ENCODE measurements at places on chromosomes 11 and 22. TPM values are rescaled to one million over a fixed set of nuclear protein-coding genes. Genes with fewer than 3 reads are reported as not detected.

ADAMTS15 gene
- total RNA-seq: 13.8 TPM

GRCh38 chr11:85582111-85582510 lies 45.0 kb downstream of the DLG2 start:
- no peak for DNase-seq
- no peak overlapping the region for H3K27ac ChIP-seq
- no peaks in the 10 kb centered on the region for H3K36me3 ChIP-seq
- no peaks in the 10 kb centered on the region for H3K27me3 ChIP-seq
- H3K4me3 ChIP-seq: no peak overlapping the region

DNA sequence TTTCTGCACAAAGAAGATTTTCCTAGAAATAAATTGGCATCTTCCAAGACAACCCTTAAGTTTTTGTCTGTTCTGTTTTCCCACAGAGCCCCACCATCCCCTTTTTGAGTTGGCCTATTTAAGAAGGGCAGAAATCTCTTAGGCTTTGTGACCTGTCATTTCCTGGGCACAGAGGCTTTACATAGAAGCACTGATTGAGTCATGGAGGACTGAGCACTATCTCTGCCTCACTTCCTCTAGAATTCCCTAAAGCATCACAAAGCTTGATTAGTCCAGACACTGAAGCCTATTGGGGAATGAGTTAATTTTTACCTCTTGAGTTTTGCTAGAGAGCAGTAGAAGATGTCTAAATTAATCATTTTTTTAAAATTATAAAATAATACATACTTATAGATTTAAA lies 25.4 kb downstream of the TRIM44 start:
- no peak overlapping the region for H3K4me3 ChIP-seq
- no peaks in the 10 kb centered on the region for H3K27me3 ChIP-seq
- H3K36me3 ChIP-seq: peaks cover 5% of the 10 kb centered on the region
- H3K4me1 ChIP-seq: peaks cover 6% of the 10 kb centered on the region

DNA sequence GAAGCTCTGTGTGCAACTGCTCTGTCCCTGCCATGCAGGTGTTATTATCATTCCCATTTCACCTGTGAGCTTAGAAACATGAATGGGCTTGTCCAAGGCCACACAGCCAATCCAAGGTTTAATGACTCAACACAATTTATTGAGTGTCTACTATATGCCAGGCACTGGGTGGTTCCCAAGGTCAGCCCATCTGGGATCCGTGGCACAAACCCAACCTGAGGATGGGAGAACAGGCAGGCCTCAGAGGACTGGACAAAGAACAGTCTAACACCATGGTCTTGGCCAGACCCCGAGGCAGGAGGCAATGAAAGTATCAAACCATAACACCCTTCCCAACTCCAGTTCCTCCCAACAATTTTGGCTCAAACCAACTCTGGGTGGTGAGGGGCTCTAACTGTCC lies 15.7 kb downstream of the SPATA19 start:
- no peaks in the 10 kb centered on the region for H3K36me3 ChIP-seq
- no peak overlapping the region for H3K27ac ChIP-seq
- no peaks in the 10 kb centered on the region for H3K4me1 ChIP-seq
- H3K27me3 ChIP-seq: no peaks in the 10 kb centered on the region
- H3K4me3 ChIP-seq: no peak overlapping the region
- no peak for DNase-seq

- H3K36me3 ChIP-seq: no peaks in the 10 kb centered on the region
- H3K4me1 ChIP-seq: peaks cover 11% of the 10 kb centered on the region
- peak overlapping the region; percentile 90 for H3K4me3 ChIP-seq
- H3K27ac ChIP-seq: peak overlapping the region; percentile 24
These were observed 744 bp upstream of the MCM5 start for GRCh38 chr22:35399114-35399677.

GRCh38 chr22:50236731-50237409 lies 8.0 kb downstream of the TUBGCP6 start:
- H3K27ac ChIP-seq: no peak overlapping the region
- no peak overlapping the region for H3K4me3 ChIP-seq
- H3K27me3 ChIP-seq: no peaks in the 10 kb centered on the region
- no peaks in the 10 kb centered on the region for H3K36me3 ChIP-seq
- H3K4me1 ChIP-seq: no peaks in the 10 kb centered on the region

OR52H1 gene
- total RNA-seq: not detected

RNH1 gene
- total RNA-seq: 117 TPM

FXYD2 gene
- total RNA-seq: not detected

DNA sequence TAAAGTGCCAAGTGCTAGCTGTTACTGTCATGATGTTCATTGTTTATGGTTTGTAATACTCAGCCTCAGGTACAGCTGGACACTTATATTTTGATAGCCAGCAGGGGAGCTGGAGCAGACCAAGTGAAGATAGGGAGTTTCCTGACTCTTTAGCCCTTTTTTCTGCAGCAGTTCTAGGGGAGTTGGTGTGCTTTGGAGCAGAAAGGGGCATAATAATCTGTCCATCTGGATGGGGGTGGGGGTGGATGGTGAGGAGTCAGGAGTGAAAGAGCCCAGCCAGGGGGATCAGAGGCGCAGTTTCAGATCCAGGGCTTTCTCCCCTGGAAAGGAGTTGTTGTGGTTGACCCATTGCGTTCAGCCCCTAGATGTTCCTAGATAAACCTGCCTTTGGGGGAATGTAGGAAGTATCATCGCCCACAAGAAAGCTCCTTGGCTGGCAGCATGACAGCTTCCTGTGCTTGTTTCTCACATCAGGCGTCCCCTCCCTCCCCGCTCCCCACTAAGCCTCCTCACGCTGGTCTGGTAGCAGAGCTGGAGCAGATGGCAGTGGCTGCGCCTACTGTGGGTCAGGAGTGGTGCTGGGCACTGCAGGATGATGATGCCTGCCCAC lies 41.9 kb downstream of the MED15 start:
- H3K27me3 ChIP-seq: no peaks in the 10 kb centered on the region
- peak; percentile 49 for DNase-seq
- H3K36me3 ChIP-seq: peaks cover 19% of the 10 kb centered on the region
- H3K4me1 ChIP-seq: peaks cover 53% of the 10 kb centered on the region

DNA sequence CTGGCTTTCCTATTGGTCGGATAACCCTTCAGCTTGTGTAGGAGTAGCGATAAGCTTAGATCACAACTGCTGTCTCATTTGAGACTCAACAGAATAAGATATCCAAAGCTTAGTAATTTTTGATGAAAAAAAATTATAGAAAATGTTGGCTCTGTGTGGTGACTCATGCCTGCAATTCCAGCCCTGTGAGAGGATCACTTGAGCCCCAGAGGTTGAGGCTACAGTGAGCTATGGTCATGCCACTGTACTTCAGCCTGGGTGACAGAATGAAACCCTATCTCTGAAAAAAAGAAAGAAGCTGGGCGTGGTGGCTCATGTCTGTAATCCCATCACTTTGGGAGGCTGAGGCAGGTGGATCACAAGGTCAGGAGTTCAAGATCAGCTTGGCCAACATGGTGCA lies 55.6 kb upstream of the RRM1 start:
- H3K4me1 ChIP-seq: no peaks in the 10 kb centered on the region
- no peaks in the 10 kb centered on the region for H3K36me3 ChIP-seq
- no peak overlapping the region for H3K4me3 ChIP-seq
- no peaks in the 10 kb centered on the region for H3K27me3 ChIP-seq
- H3K27ac ChIP-seq: no peak overlapping the region

- H3K4me3 ChIP-seq: no peak overlapping the region
- H3K27ac ChIP-seq: peak overlapping the region; percentile 99
- H3K27me3 ChIP-seq: no peaks in the 10 kb centered on the region
- DNase-seq: no peak
- H3K36me3 ChIP-seq: peaks cover 56% of the 10 kb centered on the region
These were observed 55.0 kb downstream of the MICAL2 start for GRCh38 chr11:12165237-12165875.

DNA sequence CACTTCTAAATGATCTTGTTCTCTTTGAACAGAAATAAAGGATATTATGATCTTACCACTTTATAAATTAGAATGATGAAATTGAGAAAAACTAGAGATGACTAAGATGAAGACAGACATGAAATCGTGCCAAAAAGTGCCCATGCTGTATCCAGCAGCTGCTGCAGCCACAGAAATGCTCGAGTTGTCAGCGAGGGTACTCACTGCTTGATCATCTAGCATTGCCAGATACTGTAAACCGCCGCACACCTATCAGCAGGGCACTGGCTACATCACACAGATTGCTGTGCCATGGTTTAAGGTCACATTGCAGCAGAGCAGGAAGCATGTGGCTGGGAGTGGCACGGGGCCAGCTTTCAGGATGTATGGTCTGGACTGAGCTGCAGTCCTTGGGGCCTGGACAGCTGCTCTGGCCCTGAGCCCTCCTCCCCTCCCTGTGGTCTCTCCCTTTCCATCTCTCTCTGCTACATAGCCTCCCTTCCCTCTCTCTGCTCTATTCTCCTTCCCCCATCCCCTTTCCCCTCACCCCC lies 51.0 kb upstream of the SEPTIN5 start:
- peak; percentile 83 for DNase-seq
- H3K27me3 ChIP-seq: no peaks in the 10 kb centered on the region
- peaks cover 42% of the 10 kb centered on the region for H3K4me1 ChIP-seq

DNA sequence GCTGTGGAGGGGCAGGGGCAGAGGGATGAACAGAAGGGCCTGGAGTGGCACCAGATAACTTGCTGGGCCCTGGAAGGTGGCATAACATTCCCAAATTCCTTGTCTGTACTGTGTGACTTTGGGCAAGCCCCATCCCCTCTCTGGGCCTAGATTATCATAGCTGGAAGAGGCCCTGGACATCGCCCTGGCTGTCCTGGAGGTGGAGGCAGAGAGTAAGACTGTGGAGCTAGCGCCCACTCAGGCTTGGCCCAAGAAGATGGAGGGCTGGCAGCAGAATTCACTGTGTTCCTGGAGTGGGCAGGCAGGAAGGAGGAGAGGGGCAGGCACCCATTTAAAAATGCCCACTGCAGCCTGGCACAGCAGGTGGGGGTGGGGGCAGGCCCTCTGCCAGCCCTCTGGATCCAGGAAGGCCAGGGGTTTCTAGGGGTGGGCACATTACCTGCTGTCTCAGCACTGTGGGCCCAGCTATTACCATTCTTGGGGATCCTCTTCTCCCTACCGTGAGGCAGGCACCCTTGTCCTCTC lies 22.6 kb downstream of the ARHGEF17 start:
- H3K27me3 ChIP-seq: no peaks in the 10 kb centered on the region
- peaks cover 73% of the 10 kb centered on the region for H3K4me1 ChIP-seq
- H3K36me3 ChIP-seq: no peaks in the 10 kb centered on the region
- H3K4me3 ChIP-seq: no peak overlapping the region
- peak overlapping the region; percentile 37 for H3K27ac ChIP-seq

SYCE3 gene
- not detected for total RNA-seq

VSTM5 gene
- 0.45 TPM for total RNA-seq

RIBC2 gene
- not detected for total RNA-seq

DNA sequence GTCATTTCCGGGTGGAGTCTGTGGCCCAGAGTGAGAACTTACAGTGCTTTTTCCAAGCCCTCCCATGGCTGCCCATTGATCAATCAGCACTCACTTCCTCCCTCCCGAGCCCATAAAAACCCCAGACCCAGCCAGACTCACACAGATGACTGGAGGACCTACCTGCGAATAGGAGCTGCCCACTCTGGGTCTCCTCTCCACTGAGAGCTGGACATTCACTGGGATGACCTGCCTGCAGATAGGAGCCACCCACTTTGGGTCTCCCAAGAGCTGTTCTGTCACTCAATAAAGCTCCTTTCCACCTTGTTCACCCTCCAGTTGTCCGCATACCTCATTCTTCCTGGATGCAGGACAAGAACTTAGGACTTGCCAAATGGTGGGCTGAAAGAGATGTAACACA lies 56.0 kb upstream of the B3GNT6 start:
- no peak overlapping the region for H3K27ac ChIP-seq
- H3K27me3 ChIP-seq: no peaks in the 10 kb centered on the region

DNA sequence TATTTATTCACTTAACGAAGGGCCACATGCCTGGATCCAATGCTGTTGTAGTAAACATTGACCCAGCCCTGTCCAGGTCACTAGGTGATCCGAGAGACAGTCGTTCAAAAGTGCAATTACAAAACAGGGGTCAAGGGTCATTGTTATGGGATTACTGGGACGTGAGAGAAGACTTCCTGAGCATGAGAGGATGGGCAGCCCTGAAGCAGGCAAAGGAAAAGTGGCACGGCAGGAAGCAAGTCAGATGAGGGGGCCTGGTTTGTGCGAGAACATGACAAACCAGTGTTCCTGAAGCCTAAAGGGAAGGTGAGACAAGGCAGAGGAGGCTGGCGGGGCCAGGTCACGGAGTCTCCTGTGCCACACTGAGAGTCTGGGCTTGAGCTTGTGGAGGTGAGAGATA lies 15.8 kb upstream of the MMP20 start:
- no peak overlapping the region for H3K4me3 ChIP-seq
- no peaks in the 10 kb centered on the region for H3K27me3 ChIP-seq
- DNase-seq: no peak
- no peaks in the 10 kb centered on the region for H3K36me3 ChIP-seq

GRCh38 chr22:23722724-23723123 lies 28.2 kb downstream of the ZNF70 start:
- DNase-seq: no peak
- H3K27me3 ChIP-seq: no peaks in the 10 kb centered on the region
- H3K4me1 ChIP-seq: no peaks in the 10 kb centered on the region
- H3K4me3 ChIP-seq: no peak overlapping the region

GRIA4 gene
- 0.53 TPM for total RNA-seq

GRCh38 chr11:43779306-43779705 lies 98.8 kb downstream of the HSD17B12 start:
- H3K36me3 ChIP-seq: no peaks in the 10 kb centered on the region
- no peaks in the 10 kb centered on the region for H3K4me1 ChIP-seq

- no peak for DNase-seq
- H3K27ac ChIP-seq: no peak overlapping the region
- H3K27me3 ChIP-seq: no peaks in the 10 kb centered on the region
- H3K36me3 ChIP-seq: no peaks in the 10 kb centered on the region
These were observed 30.9 kb upstream of the PDE3B start for GRCh38 chr11:14612694-14613093.

DNA sequence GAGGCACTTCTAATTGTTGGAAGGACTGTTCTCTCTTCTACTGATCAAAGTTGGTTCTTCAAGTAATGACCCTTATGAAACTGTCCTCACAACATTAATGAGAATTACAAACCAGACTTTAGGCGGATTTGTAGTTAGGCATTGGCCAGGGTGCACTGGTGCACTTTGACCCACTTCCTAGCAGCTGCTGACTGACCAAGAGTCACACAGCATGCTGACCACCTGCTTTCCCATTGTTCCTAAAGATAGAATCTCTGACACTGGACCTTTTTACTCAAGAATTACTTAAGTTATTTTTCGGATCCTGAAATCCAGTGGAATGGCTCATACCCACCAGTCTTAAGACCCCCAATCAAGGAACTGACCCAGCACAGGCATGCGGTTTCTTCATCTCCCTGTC lies 264.0 kb downstream of the ST3GAL4 start:
- no peak overlapping the region for H3K27ac ChIP-seq
- DNase-seq: no peak
- no peak overlapping the region for H3K4me3 ChIP-seq
- no peaks in the 10 kb centered on the region for H3K36me3 ChIP-seq

DNA sequence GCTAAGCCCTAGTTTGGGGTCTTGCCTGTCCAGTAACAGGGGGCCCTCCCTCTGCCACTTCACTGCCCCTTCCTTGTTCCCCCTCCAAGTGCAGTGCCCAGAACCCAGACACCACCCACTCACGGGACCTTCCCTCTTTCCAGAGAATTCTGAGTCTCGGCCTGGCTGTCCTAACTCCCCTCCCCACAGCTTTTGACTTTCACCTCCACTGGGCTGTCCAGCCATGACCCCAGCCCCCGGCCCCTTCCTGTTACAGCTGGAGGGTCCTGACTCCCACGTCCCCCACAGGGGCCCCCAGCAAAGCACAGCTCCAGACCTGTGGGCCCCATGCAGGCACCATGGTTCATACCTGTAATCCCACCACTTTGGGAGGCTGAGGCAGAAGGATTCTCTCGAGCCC lies 71.5 kb downstream of the BRD1 start:
- no peaks in the 10 kb centered on the region for H3K36me3 ChIP-seq
- H3K27me3 ChIP-seq: peaks cover 3% of the 10 kb centered on the region
- H3K4me3 ChIP-seq: no peak overlapping the region
- no peak overlapping the region for H3K27ac ChIP-seq
- no peak for DNase-seq
- no peaks in the 10 kb centered on the region for H3K4me1 ChIP-seq

OR9Q1 gene
- not detected for total RNA-seq
